ENCODE measurements at places on chromosomes 11 and 22.

GRCh38 chr11:13149991-13150390 is 127.6 kb upstream of the BMAL1 start:
- DNase-seq, result no peak

DNA sequence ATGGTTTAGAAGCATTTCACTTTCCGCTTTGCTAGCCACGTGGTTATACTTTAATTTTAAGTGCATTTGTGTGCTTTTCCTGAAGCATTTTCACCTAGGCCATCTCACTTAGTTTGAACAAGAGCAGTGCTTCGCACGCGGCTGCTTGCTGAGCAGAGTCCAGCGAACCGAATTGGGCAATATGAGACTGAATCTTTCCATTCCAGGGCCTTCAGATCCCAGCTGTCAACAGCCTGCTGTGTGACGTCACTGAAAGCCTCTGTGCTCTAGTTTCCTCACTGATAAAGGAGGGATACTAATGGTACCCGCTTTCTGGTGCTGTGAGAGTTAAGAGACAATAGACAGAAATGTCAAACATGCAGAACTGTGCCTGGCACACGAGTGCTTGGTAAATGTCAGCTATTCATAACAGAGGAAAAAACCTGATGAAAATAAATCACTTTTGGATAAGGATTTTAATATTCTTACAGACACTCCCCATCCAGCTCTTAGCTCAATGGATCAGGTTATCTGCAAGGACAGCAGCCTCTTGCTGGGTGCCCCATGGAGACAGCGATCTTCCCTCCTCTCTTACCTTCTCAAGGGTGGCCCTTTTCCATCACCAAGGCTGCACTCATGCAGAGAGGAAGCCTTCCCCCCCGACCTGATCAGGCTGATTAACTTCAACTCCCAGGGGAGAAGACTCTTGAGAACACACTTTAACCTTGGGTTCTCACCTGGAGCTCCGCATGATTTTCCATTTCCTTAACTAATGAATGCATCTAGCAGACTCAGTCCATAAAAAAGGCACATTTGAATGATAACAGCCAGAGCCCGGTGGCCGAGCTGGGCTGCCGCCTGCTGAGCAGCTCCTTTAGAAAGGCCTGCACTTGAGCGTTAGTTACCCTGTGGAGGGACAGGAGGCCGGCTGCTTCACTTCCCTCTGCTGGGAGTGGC is 3.5 kb upstream of the GLB1L3 start:
- no peak for DNase-seq

DNA sequence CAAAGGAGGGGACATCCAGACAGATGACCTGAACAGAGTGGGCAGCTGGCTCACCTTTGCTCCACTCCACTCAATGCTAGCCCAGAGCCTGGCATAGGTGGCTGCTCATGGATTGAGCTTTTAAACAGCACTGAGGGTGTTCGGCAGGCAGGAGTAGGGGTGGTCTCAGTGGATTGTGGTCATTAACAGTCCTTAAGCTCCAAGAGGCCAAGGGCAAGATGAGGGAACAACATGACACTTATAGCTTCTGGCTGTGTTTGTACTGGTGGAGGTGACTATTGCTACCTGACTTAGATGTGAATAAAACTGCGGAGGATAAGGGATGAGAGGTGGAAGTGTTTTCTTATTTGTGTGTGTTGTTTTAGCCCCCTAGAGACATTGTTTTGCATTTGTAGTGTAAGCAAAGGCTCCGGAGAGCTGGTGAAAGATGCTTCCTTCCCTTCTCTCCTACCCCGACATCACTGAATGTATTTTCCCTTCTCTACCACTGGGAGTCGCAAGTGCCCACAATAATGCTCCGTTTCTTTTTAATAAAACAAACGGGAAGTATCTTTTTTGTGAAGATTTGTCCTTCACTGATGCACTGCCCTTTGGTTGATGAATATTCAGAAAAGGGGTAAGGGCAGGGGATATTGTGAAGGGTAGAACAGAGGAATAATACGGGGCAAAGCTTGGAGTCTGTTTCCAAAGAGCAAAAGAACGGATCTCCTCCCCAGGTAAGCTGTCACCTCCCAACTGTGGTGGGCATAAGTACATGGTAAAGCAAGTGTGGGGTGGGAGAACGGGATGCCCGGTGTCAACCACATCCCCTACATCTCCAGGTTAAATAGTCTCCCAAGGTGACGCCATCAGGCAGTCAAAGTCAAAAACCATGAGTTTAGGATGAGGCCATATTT is 27.5 kb upstream of the MTNR1B start:
- no peak for DNase-seq

- DNase-seq, result no peak
These were observed 6.0 kb downstream of the KMT2A start for GRCh38 chr11:118442301-118442700.

- DNase-seq, result no peak
These were observed 101.4 kb upstream of the C11orf87 start for GRCh38 chr11:109320595-109320994.

DNA sequence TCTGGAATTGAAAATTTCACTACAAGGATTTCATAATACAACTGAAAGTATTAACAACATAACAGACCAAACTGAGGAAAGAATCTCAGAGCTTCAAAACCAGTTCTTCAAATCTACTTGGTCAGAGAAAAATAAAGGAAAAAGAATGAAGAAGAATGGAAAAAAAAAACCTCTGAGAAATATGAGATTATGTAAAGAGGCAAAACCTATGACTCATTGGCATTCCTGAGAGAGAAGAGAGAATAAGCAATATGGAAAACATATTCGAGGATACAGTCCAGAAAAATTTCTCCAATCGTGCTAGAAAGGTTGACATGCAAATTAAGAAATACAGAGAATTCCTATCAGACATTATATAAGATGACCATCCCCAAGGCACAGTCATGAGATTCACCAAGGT is 23.4 kb upstream of the GPR83 start:
- no peak for DNase-seq

DNA sequence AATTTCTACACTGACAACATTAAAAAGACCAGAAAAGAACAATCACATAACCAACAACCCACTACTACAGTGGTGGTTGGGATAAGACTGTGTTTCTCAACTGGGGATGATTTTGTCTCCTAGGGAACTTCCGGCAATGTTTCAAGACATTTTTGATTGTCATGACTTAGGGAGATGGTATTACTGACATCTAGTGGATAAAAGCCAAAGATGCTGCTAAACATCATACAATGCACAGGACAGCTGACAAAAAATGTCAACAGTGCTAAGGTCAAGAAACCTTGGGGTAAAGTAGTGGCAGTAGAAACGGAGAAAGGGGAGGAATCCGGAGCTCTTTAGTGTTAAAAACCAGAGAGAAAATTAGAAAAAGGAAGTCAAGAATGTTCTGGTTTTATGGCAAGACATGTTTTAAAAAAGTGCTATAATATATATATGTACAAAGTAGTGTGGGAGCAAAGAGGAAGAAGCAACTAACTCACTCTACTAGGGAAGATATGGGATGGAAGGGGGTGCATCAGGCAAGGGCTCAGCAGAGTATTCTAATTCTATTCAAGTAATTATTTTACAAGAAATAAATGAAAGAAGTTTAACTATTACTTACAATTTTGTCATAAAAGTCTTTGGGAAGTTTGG is 37.2 kb downstream of the CKAP5 start:
- no peak for DNase-seq

- no peak for DNase-seq
These were observed 153.5 kb downstream of the ADAMTS15 start for GRCh38 chr11:130601764-130602460.

DNA sequence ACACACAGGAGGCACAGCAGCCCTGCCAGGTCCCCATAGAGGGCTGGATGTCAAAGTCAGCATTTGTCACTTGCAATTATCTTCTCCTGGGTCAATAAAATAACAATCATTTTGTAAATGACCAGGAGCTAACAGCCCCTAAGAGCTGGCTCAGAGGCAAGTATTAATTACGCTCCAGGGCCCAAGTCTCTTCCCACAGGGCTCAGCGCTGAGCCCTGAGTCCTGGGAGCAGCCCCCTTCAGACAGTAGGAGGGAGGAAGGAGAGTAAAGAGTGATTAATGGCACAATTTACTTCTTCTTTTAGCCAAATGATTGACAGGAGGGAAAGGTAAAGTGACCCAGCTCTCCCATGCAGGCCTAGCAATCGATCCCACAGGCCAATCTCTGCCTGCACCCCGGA is 99.0 kb upstream of the DRD2 start:
- no peak for DNase-seq

- DNase-seq, result peak; percentile 8
These were observed 34.0 kb upstream of the CARS1 start for GRCh38 chr11:3091081-3091845.

GRCh38 chr11:60880643-60881282 is 13.4 kb downstream of the ZP1 start:
- no peak for DNase-seq

GRCh38 chr11:121221496-121222200 is 70.9 kb upstream of the SC5D start:
- DNase-seq, result no peak

GRCh38 chr22:27510024-27510423 is 291.5 kb downstream of the MN1 start:
- DNase-seq, result no peak

DNA sequence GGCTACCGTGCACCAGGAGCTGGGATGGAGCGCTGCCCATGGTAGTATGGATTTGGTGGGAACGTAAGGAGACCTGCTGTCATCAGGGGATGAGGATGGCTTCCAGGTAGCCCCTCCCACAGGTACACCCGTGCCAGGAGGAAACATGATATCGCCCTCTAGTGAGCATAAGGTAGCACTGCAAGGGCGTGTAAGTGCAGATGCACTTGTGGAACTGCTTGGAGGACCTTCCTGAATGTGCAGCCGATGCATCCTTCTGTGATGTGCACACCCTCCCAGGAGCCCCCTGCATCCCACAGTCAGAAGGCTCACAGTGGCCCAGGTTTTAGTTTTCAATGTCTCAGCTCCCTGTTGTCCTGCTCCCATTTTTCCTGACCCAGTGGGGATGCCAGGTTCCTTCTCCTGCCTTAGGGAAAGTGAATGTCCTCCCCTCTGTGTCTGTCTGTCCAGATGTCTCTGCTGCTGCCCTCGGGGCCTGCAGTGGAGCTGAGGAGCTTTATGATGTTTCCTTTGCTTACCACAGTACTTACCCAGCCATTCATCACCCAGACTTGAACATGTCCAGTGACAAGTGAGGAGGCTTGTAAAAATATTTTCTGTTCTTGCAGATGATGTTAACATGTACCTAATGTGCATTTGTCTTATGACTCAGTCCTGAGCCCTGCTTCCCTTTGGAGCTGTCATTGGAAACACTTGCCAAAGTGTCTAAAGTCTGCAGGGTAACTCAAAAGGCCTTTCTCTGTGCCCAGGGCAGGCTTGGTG is 49.2 kb downstream of the DBX1 start:
- peak; percentile 59 for DNase-seq

GRCh38 chr22:48001101-48001500 is 1238.7 kb downstream of the TBC1D22A start:
- no peak for DNase-seq

DNA sequence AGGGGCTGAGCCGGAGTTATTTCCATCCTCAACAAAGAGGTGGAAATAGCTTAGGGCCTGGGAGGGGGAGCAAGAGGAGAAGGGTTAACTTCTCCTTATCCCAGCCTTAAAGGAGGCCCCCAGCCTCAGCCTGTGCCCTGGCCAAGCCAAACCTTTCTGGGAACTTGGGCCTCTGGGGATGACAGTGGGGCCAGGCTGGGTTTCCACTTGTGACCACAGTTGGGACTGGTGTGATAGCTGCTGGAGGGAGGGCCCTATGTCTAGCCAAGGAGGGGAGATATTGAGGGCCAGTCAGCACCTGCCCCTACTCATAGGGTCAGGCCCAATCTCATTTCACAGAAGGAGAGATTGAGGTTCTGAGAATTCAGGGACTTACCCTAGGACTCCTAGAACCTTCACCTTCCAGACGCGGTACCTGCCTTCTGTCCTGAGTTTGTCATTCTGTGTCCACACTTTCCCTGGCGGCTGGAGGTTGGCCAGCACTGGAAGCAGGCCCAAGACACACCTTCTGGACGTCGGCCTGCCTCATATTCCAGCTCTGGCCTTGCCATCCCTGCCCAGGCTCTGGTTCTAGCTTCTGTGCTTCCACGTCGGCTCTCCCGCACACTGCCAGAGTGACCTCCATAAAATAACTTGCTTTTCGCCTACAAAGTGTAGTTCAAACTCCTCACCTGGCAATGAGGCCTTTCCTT is 3.1 kb downstream of the RELT start:
- DNase-seq, result no peak

DNA sequence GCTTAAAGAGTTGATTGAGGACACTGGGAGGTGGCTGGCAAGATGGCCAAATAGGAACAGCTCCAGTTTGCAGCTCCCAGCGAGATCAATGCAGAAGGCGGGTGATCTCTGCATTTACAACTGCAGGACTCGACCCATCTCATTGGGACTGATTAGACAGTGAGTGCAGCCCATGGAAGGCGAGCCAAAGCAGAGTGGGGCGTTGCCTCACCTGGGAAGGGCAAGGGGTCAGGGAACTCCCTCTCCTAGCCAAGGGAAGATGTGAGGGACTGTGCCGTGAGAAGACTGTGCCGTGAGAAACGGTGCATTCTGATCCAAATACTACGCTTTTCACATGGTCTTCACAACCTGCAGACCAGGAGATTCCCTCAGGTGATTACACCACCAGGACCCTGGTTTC is 36.4 kb downstream of the ARHGAP32 start:
- no peak for DNase-seq

DNA sequence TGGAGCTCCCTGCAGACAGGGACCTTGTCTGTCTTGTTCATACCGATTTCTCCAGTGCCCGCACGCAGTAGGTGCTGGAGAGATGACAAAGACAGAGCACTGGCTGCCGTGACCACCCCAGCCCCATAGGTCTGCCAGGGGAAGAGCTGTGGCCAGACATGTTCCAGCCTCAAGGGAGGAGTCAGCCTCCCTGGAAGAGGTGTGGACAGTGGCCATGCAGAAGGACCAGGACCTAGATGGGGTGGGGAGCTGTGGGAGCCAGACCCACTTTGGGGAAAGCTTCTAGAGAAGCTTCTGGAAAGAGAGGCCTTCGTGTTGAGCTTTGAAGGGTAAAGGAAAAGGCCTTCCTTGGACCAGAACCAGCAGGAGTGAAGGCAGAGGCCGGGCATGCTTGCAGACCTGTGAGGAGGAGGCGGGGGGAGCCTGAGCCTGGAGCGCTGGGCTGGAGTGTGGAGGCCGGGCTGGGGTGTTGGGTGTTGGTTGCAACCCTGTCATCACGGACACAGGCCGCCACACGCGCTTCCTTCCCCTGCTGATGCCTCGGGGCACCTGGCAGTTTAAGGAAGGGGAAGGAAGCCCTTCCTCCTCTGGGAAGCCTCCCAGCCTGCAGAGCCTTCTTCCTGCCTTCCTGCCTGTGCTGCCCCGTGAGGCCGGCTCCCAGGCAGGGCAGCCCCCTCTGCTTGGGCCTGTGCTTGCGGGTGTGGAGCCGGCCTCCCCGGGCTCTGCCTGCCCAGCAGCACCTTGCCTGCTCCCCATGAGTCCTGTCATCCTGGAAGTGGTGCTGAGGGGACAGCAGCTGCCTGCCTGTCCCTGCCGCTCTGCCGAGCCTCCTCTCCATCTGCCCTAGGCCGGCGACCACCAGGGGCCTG is 12.3 kb downstream of the RELT start:
- no peak for DNase-seq

GRCh38 chr11:73431396-73431795 is 55.2 kb downstream of the RELT start:
- no peak for DNase-seq

GRCh38 chr11:45665206-45665932 is at the start of gene CHST1:
CHST1 (minus strand) TSS chr11:45665622; CDS start chr11:45650923, 14,699 bp downstream.
- DNase-seq, result no peak

- no peak for DNase-seq
These were observed 176.6 kb downstream of the GRIK4 start for GRCh38 chr11:120688163-120688562.
